Fibroblast of skin of right quadriceps (primary cell): ENCODE measurements at places on chromosomes 2 and 18.

GRCh38 chr2:69789772-69790600, 39.5 kb upstream of the GMCL1 start:
- DNase-seq = peak; percentile 18

DNA sequence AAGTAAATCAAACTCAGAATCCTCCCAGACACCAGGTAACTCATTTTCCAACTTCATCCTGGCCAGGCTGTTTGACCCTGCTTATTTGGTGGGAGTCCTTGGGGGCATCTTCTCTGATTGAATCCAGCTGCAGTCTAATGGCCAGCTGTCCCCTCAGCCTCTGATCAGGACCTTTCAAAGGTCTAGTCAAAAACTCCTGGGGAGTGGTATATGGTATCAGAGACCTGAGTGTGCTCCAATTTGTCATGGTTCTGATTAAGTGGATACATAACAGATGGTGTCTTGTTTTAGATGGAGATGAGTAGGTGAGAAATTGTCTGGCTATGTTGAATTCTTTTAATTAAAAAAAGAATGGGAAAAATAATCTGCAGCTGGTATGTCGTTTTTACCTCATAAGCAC, 842.6 kb upstream of the ACVR2A start:
- no peak for DNase-seq

DNA sequence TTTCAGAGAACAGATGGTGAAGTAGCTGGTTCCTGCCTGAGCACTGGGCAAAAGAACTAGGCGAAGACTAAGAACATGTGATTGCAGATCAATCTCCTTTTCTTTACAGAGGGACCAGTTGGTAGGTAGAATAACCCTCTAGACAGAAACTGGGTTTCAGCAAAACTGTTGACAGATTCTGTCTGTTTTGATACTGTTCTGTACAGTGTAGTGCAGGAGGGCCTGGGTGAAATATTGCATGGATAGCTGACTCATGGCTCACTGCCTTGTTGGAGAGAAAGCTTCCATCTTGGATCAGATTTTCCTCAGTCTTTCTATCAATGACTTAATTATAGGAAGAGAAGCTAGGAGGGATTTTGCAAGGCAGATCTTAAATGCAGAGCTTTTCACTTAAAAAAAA, 95.8 kb downstream of the ZNF532 start:
- DNase-seq = no peak

DNA sequence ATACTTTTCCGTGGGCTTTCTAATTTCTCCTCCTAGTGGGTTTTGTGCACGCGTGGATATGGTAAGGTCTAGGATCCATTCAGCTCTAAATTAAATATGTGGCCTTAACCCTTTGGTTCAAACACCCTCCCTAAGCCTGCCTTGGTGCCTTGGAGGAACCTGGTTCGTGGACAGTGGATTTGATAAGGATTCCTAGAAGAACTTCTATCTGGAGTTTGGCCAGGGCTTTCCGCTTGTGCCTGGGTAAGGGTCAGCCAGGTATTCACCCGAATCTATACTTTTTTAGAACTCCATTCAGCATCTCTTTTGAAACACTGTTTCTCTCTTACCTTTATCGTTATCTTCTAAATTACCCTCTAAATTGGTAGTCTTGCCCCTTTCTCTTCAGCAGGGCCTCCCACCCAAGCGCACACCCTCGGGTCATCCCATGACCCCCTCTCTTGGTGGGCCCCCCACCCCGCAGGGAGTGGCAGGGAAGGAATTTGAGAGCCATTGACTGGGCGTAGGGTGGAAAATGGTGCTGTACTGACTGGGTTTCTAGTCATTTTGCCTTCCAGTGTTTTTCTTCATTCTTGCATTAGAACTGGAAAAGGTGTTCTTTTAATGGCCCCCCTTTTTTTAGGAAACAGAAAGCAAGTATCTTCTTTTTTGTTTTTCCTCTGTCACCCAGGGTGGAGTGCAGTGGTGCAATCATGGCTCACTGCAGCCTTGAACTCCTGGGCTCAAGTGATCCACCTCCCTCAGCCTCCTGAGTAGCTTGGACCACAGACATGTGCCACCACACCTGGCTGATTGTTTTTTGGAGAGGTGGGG, 1.8 kb downstream of the SOCS6 start:
- no peak for DNase-seq

- DNase-seq = no peak
Measured at GRCh38 chr2:164913640-164914350, 41.5 kb downstream of the SLC38A11 start.

GRCh38 chr2:166765141-166765540, 123.1 kb upstream of the XIRP2 start:
- DNase-seq = no peak
